Fibroblast of skin of back (primary cell): ENCODE measurements at places on chromosomes 5 and 9.

- no peak for DNase-seq
Observed at GRCh38 chr9:82970359-82970758, 92.6 kb downstream of the RASEF start.

DNA sequence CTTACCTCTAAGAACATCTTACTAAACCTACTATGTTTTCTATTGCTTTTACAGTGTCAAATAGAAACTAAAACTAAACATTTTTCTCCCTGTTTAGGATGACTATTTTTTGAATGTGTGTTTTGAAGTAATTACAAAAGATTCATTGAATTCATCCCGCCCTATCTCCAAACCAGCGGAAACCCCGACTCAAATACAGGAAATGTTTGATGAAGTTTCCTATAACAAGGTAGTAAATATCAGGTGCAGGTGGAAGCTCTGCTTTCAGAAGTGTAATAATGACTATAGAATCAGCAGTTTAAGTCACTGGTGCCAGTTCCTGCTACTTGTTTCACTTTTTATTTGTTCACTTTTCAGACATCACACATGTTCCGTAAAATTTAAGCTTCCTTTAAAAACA is 20.0 kb downstream of the ERAP2 start:
- DNase-seq: no peak

DNA sequence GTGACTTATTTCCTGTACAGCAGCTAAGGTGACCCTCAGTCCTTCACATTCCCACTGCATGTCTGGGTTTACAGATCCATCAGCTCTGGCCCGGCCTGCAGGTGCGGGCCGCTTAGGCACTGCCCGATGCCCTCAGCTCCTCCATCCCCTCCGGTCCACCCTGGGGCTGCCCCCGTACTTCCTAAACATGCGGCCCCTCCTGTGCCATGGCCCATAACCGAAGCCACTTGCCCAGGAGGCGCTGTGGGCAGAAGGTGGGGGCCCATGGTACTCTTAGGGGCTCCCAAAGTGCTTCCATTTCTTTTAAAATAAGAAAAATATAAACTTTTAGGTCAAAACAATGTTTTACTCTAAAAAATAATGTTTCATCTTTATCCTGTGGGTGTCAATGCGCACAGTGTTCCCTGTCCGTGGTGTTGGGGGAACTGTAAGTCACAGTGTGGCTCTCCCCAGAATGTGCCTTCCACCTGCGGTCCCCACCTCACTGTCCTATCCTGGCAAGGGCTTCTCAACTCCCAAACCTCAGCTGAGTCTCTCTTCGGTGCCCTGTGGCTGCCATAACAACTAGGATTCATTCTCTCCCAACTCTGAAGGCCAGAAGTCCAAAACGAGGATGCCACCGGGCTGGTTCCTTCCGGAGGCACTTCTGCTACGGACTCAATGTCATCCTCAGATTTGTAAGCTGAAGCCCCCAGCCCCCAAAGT is 132.7 kb upstream of the LPCAT1 start:
- no peak for DNase-seq

GRCh38 chr9:8436786-8437185 is 637.2 kb upstream of the DMAC1 start:
- no peak for DNase-seq

DNA sequence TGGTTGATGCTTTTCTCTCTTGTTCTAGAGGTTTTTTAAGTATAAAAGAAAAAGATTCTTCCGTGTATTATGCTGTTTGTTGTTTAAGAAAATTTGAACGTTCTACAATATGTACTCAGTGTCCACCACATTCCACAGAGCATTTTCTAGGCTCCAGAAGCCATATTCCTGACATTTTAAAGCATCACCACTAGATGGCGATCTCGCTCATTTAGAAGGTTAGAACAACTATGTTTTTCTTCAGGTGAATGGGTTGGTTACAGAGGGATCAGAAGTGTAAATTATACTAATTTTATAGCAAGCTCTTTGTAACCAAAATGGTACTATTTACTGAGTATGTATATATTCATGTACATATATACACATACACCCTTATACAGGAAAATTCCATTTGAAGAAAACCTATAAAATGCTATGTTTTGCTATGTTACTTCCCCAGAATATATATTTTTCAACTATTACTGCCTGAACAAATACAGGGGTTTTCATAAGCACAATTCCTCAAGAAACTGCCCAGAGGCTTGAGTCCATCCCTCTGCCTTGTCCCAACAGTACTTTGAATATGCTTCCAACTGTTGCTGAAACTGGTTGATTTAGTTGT is 284.3 kb downstream of the CCDC171 start:
- peak; percentile 67 for DNase-seq

DNA sequence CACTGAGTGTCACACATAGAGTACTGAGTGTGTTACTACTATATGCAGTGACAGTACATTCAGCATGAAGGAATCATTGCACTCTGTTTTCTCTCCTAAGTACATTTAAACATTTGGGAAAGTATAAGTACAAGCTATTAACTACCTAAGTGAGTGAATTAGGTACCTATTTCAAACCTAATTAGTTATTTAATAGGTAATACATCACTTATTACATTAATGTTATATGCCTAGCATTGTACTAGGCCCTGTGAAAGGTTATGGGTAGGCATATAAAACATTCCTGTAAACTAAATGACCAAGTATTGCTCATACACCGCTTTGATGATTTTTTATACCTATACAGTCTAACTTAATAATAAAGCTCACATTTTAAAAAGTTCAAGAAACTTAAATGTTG is 25.7 kb upstream of the PPP3R2 start:
- DNase-seq: no peak

GRCh38 chr9:69173497-69173890 is 583 bp upstream of the TJP2 start:
- no peak for DNase-seq

DNA sequence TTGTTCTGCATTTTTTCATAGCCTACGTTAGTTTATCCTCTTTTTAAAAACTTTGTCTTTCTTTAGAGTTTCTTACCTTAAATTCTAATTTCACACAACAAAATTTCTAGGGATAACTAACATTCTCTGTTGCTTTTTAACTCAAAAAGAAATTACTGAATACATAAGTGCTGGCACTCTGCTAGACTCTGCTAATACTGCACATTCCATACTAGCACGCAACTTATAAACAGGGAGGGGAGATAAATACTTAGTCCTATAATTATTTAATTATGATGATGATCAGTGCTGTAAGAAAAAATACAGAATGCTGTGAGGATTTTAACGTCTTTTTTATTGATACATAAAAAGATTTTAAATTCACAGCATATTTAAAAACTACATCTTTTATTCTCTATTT is 25.1 kb downstream of the RNF145 start:
- peak; percentile 38 for DNase-seq

GRCh38 chr5:137393196-137393993 is 105.7 kb downstream of the SPOCK1 start:
- no peak for DNase-seq

DNA sequence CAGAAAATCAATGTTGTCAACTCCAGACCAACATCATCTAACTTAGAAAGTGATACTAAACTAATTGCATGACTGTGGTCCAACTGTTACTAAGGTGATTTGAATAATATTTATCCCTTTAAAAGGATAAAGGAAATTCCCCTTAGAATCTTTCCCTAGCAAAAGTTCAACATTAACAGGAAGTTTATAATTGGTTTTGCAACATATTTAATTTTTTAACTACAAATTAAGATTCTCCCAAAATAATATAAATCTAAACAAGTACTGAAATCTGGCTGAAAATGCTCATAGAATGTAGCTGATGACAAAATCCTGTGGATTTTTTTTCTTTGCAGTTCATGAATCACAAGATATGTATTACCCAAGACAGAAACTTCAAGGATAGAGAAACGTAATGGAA is 151.4 kb downstream of the LPAR1 start:
- DNase-seq: peak; percentile 29

GRCh38 chr9:2411459-2412215 is 209.9 kb upstream of the VLDLR start:
- DNase-seq: peak; percentile 94

DNA sequence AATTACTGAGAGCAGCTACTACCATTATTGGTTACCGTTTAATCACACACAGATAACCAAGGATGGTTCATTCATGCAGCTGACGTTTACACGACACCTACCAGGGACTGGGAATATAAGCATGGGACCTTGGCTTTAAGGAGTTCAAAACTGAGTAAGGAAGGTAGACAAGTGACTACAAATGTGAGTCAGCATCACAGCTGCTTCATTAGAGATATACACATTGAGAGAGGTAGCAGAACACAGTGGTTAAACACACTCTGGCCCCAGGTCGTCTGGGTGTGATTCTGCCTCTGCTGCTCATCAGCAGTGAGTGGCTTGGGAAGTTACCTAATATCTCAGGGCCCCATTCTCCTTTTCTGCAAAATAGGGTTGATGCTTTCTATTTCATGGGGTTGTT is 268.6 kb downstream of the NR3C1 start:
- no peak for DNase-seq

GRCh38 chr9:122402874-122403273 is 32.0 kb downstream of the PTGS1 start:
- DNase-seq: peak; percentile 46

DNA sequence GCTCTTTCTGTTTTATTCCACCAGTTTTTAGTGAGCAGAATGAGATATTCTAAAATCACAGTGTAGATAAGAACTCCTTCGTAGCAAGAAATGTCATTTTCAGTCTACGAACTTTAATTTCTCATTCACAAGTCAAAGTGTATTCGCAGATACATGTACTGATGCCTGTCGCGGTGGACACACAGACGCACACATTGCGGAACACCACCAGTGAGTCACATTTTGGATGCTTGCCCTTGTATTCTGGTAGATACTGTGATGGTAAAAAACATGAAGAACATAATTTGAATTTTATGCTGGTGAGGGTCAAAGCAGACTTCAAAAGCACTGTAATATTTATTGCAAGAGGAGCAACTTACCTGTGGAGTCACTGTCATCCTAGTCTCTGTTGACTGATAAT is 4.7 kb upstream of the C9orf57 start:
- DNase-seq: no peak

GRCh38 chr9:98455256-98456155 is 200.1 kb upstream of the TBC1D2 start:
- peak; percentile 20 for DNase-seq

GRCh38 chr5:73140801-73141200 is 20.4 kb downstream of the TMEM171 start:
- DNase-seq: no peak

DNA sequence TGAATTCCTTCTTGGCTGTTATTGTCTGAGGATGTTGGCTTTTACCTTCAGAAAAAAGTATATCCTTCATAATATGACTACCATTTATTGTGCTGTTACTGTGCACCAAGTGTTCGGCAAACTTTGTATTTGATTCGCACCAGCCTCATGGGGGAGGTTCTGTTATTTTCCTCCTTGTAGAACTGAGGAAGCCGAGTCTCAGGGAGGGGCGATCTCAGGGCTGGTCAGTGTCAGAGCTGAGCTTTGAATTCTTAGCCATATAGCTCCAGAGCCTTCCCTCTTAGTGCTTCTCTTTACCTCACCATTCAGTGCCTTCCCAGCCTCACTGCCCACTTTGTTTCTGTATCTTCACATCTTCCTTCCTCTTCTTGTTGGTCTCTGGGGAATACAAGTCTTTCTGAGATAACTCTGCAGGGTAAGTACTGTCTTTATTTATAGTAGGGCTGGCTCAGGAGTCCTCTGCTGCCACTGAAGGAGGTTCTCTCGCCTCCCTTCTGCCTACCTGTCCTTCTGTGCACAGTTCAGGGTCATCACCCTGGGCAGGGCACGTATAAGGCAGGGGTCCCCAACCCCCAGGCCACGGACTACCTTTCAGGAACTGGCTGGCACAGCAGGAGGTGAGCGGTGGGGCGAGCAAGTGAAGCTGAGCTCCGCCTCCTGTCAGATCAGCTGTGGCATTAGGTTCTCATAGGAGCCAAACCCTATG is 48.4 kb downstream of the GALNT10 start:
- DNase-seq: no peak

DNA sequence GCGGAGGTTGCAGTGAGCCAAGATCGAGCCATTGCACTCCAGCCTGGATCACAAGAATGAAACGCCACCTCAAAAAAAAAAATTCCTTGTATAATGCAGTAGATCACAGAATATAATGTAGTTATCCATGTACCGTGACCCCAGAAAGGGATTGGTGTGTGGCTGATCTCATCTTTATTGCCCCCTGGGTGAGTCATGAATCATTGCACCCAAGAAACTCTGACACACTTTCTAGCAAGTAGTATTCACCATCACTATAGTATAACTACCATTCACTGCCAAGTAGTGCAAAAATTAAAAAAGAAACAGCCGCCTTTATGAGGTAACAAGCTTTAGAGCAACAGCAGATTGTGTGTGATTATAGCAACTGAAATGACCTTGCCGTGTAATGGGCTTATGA is 23.7 kb upstream of the ANKH start:
- DNase-seq: no peak

GRCh38 chr5:76162335-76162734 is 79.2 kb downstream of the SV2C start:
- DNase-seq: no peak

- DNase-seq: no peak
Observed at GRCh38 chr5:95350631-95351030, 40.5 kb upstream of the FAM81B start.

GRCh38 chr5:115623658-115624057 is 2.2 kb downstream of the TMED7 start:
- no peak for DNase-seq

GRCh38 chr9:123201083-123201482 is 67.3 kb downstream of the STRBP start:
- no peak for DNase-seq

- no peak for DNase-seq
Observed at GRCh38 chr5:72276219-72276752, 43.8 kb downstream of the MRPS27 start.

GRCh38 chr9:95746408-95747180 is 128.9 kb upstream of the ERCC6L2 start:
- no peak for DNase-seq

DNA sequence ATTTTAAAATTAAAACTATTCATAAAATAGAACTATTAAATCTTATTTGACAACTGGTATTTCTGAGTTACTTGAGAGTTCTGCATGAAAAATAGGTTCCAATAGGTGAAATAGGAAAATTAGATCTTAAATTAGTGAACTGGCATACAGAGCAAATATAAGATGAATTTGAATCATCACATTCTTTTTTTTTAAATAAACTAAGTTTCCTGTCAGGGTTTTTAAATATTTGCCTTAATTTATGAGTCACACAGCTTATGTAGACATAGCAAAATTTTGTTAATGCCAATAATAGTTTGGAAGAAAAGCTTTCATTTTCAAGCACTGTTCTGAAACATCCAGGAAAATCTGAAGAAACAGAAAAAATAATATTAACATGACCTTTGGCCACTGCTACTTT is 311.7 kb upstream of the HAPLN1 start:
- peak; percentile 81 for DNase-seq

GRCh38 chr9:87434366-87434765 is 63.3 kb upstream of the DAPK1 start:
- DNase-seq: no peak
